ENCODE measurements at places on chromosomes 6 and 20. TPM values are rescaled to one million over a fixed set of nuclear protein-coding genes. Genes with fewer than 3 reads are reported as not detected.

The BMP7 gene
- total RNA-seq = 59.8 TPM

The ESF1 gene
- 12.2 TPM for total RNA-seq

The RHAG gene
- total RNA-seq = 0.19 TPM

The RSPH3 gene
- total RNA-seq = 13.2 TPM

The BIRC7 gene
- not detected for total RNA-seq

The CAPN11 gene
- total RNA-seq = not detected

The KCNK16 gene
- total RNA-seq = not detected

The CST3 gene
- total RNA-seq = 899 TPM

The HMGCLL1 gene
- total RNA-seq = 0.61 TPM

The SPATS1 gene
- total RNA-seq = not detected

The SLC17A3 gene
- not detected for total RNA-seq

DNA sequence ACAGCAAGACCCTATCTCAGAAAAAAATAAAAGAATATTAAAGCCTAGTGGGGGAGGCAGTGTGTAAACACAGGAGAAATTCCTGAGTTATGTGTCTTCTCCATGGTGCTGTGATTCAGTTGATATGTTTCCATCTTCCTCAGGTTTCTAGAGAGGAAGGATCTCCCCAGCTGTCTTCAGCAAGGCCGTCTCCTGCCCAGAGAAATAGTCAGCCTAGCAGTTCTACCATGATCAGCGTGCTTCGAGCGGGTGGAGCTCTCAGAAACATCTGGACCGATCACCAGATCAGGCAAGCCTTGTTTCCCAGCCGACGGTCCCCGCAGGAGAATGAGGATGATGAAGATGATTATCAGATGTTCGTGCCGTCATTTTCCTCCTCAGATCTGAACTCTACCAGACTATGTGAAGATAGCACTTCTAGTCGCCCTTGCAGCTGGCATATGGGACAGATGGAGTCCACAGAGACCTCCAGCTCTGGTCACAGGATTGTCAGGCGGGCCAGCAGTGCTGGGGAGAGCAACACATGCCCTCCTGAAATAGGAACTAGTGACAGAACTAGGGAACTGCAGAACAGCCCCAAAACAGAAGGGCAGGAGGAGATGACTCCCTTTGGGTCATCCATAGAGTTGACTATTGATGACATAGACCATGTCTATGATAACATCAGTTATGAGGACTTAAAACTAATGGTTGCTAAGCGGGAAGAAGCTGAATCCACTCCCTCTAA, 34.9 kb upstream of the MTHFD1L start:
- DNase-seq = no peak

GRCh38 chr6:139370283-139370998, 4.0 kb downstream of the CITED2 start:
- no peak for DNase-seq

- DNase-seq = no peak
Observed at GRCh38 chr20:51378171-51378928, 164.2 kb downstream of the NFATC2 start.

- no peak for DNase-seq
Observed at GRCh38 chr6:18388942-18389341, 1.8 kb downstream of the RNF144B start.

DNA sequence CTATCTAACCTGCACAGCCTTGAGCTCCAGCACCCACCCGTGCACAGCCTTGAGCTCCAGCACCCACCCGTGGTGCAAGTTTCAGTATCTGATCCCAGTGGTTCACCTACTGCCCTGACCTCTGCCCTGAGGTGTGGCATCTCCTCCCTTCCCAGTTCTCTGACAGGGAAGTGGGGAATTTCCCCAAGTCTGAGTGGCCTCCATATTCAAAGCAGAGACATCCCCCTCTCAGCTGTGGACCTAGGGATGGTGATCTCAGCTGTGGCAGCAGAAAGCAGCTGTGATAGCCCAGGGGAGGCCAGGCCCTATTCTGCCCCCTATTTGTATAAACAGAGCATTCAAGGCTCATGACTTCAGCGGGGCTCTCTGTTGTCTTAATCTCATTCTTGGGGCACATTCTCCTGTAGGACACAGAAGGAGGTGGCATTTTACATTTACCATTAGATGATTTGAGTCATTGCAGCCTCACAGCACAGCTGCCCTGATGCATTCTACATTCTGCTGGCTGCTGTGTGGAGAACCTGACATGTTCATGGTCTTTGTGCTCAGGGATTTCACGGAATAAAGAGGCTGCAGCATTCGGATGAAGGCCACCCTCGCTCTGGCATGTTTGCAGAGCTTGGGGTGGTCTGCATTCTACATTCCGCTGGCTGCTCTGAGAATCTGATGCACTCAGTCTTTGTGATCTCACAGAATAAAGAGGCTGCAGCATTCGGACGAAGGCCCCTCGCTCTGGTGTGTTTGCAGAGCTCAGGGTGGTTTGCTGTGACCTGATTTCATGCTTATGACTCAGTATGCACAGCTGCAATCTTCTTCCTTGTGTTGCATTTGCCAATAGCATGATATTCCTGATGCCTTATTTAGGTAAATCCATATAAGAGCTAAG, 16.9 kb downstream of the GPR31 start:
- no peak for DNase-seq

DNA sequence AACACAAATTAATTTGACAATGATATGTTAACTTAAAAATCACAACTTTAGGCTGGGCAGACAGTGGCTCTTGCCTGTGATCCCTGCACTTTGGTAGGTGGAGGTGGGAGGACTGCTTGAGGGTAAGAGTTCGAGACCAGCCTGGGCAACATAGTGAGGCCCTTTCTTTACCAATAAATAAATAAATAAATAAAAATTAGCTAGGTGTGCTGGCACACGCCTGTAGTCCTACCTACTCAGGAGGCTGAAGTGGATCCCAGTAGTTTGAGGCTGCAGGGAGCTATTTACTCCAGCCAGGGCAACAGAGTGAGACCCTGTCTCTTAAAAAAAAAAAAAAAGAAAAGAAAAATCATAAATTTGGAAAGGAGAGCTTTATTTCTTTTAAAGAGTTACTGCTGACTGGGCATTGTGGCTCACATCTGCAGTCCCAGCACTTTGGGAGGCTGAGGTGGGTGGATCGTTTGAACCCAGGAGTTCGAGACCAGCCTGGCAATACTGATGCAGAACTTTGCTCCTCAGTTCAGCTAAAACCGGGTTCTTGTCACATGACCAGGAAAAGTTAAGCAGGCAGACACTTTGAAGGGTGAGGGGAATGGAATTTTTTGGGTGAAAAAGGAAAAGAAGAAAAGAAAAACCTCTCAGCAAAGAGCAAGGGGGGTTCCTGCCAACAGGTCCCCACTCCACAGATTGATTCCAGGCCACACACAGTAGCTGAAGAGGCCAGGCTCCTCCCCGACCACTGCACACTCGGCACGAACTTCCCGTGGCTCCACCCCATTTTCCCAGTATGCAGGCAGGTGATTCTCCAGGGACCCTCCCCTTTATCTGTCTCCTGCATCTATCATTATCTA, 44.0 kb upstream of the DDR1 start:
- DNase-seq = no peak

- no peak for DNase-seq
Observed at GRCh38 chr6:17610835-17611234, 10.7 kb downstream of the FAM8A1 start.

DNA sequence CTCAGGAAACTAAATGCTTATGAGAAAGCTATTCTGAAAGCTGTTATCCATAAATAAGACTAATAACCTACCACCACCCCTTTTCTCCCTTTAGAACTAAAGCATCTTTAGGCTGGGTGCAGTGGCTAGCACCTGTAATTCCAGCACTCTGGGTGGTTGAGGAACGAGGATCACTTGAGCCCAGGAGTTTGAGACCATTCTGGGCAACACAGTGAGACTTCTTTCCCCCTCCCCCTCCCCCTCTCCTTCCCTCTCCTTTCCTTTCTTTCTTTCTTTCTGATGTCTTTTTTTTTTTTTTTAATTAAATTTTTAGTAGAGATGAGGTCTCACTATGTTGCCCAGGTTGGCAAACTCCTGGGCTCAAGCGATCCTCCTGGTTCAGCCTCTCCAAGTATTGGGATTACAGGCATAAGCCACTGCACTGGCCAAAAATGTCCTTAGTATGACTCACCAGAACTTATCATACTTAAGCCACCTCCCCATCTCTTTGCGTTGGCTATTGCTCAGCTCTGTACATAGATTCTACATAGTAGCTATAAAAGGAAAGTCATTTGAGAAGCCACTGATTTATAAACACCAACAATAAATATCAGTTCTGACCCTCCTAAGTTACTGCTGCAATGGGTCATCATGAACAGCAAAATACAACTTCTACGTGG, 54.8 kb upstream of the SPDEF start:
- DNase-seq = no peak

Data from esophagus squamous epithelium (tissue), 5 donors.